ENCODE measurements at places on chromosomes 1 and 21.

GRCh38 chr1:64864018-64864940, 102.1 kb downstream of the JAK1 start:
- no peaks in the 10 kb centered on the region for H3K27me3 ChIP-seq
- H3K4me1 ChIP-seq = peaks cover 32% of the 10 kb centered on the region
- H3K27ac ChIP-seq = peak overlapping the region; percentile 67
- peak; percentile 96 for DNase-seq
- no peak overlapping the region for H3K4me3 ChIP-seq
- H3K36me3 ChIP-seq = peaks cover 38% of the 10 kb centered on the region

GRCh38 chr1:207828485-207829158, 76.8 kb downstream of the CD46 start:
- H3K36me3 ChIP-seq = no peaks in the 10 kb centered on the region
- peaks cover 100% of the 10 kb centered on the region for H3K4me1 ChIP-seq
- no peak overlapping the region for H3K4me3 ChIP-seq
- no peak for DNase-seq

DNA sequence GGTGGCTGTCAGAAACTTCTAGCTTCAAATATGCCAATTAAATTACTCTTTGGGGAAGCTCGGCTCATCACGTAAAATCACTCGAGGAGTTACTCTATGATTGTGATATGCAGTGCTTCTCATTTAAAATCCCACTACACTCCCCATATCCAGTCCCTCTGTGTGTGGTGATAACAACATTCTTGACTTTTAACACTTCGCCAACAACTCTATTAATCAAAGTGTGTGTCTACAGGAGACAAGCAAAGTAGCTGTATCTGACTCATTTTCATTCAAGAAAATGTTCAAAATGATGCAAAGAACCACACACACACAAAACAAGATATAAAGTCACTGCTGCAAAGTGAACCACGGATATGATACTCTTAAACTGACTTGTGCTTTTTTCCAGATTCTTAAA, 341.3 kb downstream of the DSCAM start:
- DNase-seq = no peak
- H3K27me3 ChIP-seq = no peaks in the 10 kb centered on the region
- no peaks in the 10 kb centered on the region for H3K36me3 ChIP-seq
- H3K4me3 ChIP-seq = no peak overlapping the region
- H3K27ac ChIP-seq = no peak overlapping the region

- H3K27ac ChIP-seq = no peak overlapping the region
- no peaks in the 10 kb centered on the region for H3K27me3 ChIP-seq
- H3K36me3 ChIP-seq = no peaks in the 10 kb centered on the region
- no peak for DNase-seq
- no peaks in the 10 kb centered on the region for H3K4me1 ChIP-seq
Measured at GRCh38 chr1:60678391-60678790, 404.0 kb upstream of the NFIA start.

DNA sequence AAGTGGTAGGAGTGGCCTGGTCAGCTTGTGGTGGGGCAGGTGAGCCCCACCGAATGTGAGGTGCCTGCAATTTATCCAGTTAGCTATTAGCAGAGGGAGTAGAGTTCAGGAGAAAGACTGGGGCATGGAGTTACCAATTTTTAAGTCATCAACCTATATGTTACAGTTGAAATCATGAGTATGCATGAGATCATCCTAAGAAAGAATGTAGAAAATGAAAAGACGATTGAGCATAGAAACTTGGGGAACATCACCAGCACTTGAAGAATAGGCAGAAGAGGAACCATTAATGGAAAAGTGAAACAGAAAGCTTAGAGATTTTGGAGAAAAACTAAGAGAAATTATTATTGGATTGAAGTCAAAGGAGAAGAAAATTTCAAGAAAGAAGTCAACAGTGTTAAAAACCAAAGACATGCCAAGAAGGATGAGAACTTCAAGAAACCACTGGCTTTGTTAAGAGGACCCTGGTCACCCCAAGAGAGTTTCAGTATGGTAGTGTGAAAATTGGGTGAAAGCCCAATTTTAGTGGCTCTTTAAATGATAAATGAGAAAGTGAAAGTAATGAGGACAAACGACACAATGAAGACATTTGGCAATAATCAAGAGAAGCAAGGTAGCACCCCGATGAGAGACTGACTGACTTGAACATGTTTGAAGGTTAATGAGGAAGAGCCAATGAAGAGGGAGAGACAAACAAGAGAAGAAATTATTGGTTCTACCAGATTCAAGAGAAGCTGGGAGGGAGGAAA, 36.7 kb downstream of the DNASE2B start:
- H3K27ac ChIP-seq = peak overlapping the region; percentile 63
- H3K36me3 ChIP-seq = no peaks in the 10 kb centered on the region
- DNase-seq = no peak

DNA sequence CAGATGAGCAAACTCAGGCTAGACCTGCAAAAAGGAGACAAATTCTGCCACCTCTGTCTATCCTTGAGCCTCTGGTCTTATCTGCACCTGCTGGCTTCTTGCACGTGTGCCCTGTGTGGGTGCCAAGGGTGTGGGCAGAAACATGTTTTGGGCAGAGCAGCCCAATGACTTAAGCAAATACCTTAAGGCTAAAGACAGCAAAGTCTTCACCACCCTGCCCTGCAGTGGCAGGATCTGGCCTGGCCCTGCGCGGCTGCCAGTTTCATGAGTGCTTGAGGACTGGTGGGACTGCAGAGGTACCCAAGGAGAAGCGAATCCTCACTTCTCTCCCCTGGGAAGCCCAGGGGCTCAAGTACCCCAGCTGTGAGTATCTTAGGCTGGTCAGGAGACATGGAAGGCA, 3.8 kb upstream of the SLC26A9 start:
- peaks cover 21% of the 10 kb centered on the region for H3K27me3 ChIP-seq
- DNase-seq = no peak
- H3K4me1 ChIP-seq = no peaks in the 10 kb centered on the region
- no peak overlapping the region for H3K4me3 ChIP-seq
- H3K27ac ChIP-seq = no peak overlapping the region
- H3K36me3 ChIP-seq = no peaks in the 10 kb centered on the region

DNA sequence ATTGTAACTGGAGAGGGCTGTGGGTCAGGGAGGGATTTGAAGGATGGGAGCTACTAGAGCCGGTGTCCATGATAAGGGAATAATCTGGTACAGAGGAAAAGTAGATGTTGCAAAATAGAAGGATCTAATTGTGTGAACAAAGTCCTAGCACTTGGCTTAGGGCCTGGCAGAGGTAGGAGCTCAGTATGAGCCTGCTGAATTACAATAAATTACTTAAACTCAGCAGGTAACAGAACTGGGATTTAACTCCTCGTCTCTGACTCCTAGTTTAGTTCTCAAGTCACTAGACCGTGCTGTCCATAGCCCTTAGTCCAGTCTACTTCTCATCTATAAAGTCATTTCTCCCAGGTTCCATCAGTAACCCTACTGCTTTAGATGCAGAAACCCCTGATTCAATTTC, 120.2 kb downstream of the LRRC53 start:
- no peak overlapping the region for H3K27ac ChIP-seq
- H3K4me1 ChIP-seq = no peaks in the 10 kb centered on the region
- no peaks in the 10 kb centered on the region for H3K36me3 ChIP-seq
- DNase-seq = no peak

DNA sequence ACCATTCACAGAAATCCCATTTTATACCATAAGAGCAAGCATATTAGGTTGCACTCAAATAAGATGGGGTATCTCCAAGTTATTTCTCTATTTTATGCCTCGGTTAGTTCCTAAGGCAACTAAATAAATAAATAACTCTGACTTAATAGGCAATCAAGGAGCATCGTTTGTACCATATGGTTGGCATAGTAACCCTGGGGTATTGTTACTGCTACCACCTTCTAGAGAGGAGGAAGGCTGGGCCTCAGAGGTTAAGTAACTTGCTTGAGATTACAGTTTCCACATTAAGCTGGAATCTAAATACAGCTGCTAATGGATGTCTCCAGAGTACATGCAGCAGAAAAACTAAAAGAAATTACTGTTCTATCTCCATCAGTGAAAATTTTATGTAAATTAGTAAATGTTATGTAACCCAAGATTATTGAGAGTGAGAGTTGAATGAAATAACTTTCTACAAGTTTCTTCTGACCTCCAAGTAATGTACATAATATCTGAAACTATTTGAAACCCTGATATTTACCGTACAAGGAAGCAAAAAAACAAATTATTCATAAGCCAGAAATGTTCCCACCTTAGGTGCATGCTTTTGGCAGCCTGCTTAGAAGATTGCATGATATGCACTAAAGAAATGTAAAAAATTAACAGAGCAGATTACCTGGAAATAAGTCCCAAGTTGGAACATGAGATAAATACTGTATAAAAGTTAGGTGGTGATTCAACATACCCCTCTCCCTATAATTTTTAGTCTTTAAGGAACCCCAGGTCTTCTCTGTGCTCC, 127.0 kb downstream of the CRB1 start:
- no peaks in the 10 kb centered on the region for H3K36me3 ChIP-seq
- no peak overlapping the region for H3K27ac ChIP-seq
- DNase-seq = no peak

- no peak for DNase-seq
- H3K4me1 ChIP-seq = no peaks in the 10 kb centered on the region
- H3K36me3 ChIP-seq = no peaks in the 10 kb centered on the region
- no peaks in the 10 kb centered on the region for H3K27me3 ChIP-seq
- no peak overlapping the region for H3K4me3 ChIP-seq
Measured at GRCh38 chr1:236119943-236120484, 22.3 kb upstream of the GPR137B start.

DNA sequence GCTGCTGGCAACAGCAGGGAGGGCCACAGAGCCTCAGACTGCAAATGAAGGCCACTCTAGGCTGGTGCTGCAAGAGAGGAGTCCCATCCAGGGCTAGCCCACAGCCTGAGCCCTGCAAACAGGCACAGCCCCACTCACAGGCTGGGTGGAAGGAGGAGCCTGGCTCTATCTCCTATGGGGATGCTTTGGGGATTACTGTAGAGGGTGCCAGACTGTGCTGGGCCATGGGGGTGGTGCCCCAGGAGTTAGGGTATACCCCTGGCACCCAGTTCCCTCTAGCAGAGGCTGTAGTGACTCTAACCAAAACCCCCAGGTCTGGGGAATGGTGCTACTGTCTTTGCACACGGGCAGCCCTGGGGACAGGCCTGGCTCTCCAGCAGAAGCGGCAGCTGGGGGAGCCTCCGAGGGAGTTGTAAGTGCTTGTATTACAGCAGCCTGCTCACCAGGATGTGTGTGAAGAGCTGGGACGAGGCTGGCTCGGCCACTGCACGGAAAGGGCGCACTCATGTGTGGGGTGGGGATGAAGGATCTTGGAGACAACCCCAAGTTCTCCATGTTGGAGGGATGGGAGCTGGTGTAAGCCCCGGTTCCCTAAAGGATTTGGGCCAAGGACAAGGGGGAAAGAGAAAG, 23.4 kb upstream of the EVA1B start:
- H3K36me3 ChIP-seq = peaks cover 55% of the 10 kb centered on the region
- DNase-seq = peak; percentile 69
- H3K4me3 ChIP-seq = no peak overlapping the region
- H3K27me3 ChIP-seq = no peaks in the 10 kb centered on the region
- H3K27ac ChIP-seq = no peak overlapping the region
- peaks cover 47% of the 10 kb centered on the region for H3K4me1 ChIP-seq

- H3K4me1 ChIP-seq = peaks cover 39% of the 10 kb centered on the region
- H3K4me3 ChIP-seq = no peak overlapping the region
- no peaks in the 10 kb centered on the region for H3K36me3 ChIP-seq
- no peaks in the 10 kb centered on the region for H3K27me3 ChIP-seq
- no peak for DNase-seq
Measured at GRCh38 chr1:117661027-117661426, 55.2 kb downstream of the TENT5C start.

DNA sequence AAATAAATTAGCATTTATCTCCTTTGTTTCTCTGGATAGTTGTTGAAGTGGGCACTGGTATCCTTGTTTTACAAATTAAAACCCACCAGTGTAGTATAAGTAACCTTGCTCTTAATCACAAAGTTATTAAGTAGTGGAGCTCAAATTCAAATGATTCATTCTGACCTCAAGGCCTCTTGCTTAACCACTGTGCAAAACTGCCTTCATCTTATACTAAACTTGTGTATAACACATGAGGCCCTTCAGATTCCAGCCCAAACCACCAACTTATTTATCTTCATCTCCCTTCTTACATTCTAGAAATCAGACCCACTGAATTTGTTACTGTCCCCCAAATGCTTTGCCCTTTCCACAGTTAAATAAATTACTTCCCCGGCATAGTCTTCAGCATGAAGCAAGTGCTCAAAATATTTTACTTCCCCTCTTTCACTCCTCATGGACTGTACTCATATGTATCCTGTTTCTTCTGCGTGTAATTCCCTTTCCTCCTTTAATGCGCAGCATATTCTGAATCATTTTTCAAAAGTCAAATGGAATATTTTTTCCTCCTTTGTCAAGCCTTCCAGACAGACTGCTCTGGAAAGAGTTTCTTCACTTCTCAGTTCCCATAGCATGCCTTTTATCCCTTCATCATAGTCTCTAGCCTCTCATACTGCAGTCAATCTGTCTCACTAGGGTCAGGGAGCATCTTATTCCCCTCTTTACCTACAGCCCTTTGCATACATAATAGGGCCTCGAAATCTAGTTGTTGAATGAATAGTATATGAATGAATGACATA, 19.0 kb upstream of the DNASE2B start:
- H3K27me3 ChIP-seq = no peaks in the 10 kb centered on the region
- H3K27ac ChIP-seq = no peak overlapping the region
- no peaks in the 10 kb centered on the region for H3K36me3 ChIP-seq
- H3K4me3 ChIP-seq = no peak overlapping the region

- H3K4me1 ChIP-seq = peaks cover 63% of the 10 kb centered on the region
- H3K4me3 ChIP-seq = peak overlapping the region; percentile 67
- no peak for DNase-seq
- peaks cover 58% of the 10 kb centered on the region for H3K27me3 ChIP-seq
- H3K36me3 ChIP-seq = no peaks in the 10 kb centered on the region
- H3K27ac ChIP-seq = peak overlapping the region; percentile 72
Measured at GRCh38 chr1:204075139-204075521, 2.2 kb downstream of the SOX13 start.

DNA sequence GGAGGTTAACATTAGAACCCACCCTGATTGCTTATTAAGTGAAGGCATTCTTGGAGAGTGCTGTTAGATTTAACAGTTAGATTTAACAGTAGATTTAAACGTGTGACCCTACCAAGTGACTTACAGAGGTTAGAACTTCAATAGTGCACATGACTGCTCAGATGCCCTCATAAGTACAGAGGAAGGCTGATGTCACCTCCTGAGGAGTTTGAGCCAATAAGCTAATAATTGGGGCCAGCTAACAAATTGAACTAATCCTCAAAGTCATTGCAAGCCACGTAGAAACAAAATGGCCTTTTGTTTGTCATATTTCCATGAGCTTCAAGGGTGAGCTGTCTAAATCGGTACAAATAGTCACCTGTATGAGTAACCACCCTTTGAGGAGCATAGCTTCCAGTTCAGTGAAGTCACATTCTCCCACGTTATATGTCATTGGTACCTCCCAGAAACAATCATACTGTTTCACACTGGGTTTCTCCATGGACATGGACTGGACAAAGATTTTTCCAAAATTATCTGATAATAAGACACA, 11.7 kb downstream of the AVPR1B start:
- no peaks in the 10 kb centered on the region for H3K27me3 ChIP-seq
- no peaks in the 10 kb centered on the region for H3K36me3 ChIP-seq
- peaks cover 33% of the 10 kb centered on the region for H3K4me1 ChIP-seq
- DNase-seq = no peak
- H3K27ac ChIP-seq = no peak overlapping the region

Data from spleen (tissue), 13 donors.